ENCODE measurements at places on chromosomes 2 and 18. TPM values are rescaled to one million over a fixed set of nuclear protein-coding genes. Genes with fewer than 3 reads are reported as not detected.

DNA sequence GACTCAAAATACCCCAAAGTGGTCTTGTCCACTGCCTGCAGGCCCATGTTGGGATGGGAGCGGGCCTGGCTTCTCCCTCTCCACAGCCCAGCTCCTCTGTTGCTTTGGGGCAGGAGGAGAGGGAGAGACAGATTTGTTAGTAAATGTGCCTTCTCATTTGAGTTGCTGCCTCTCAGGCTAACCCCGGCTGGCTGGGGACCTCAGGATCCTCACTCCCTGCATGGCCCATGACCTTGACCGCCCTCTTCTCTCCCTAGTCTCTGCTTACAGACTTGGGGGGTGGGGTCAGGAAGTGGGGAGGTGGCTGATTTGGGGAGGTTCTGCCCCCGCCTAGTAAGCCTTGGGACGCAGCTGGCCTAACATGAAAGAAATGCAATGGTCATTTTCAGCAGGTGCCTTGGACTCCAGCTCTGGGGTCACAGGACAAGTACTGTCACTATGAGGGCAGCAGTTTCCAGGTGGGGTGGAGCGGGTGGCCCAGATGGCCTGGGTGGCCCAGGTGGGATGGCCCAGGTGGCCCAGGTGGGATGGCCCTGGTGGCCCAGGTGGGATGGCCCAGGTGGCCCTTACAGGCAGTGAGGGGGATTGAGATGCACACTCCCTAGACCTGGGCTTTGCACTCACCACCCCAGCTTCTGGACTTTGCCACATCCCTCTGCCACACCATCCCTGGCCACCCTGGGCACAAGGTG is 24.1 kb downstream of the HJURP start:
- DNase-seq: no peak

DNA sequence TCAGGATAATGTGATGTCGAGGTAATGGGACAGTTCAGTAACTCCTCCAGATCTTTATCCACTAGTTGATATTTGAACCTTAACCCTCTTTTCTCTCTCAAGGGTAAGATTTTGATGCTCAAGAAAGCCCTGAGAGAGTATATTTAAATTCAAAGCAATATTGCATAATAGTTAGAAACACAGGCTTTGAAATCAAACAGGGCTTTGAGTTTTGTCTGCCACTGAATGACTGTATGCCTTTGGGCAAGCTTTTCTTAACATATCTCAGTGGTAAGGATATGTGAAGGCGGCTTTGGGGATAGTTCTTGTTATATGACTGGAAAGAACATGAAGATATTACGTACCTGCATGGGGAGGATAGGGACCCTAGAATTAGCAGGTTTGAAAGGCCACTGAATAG is 11.1 kb downstream of the ITPRID2 start:
- DNase-seq: no peak

- DNase-seq: peak; percentile 66
These were observed 51.8 kb downstream of the PSD4 start for GRCh38 chr2:113225263-113226259.

Gene RNU2-63P
- 45.8 TPM for total RNA-seq

GRCh38 chr2:950080-950966 is at the start of gene SNTG2:
Gene SNTG2 (plus strand): TSS chr2:950849. CDS start chr2:950997, 148 bp downstream.
- DNase-seq: no peak
